ENCODE measurements at places on chromosomes 2 and 18.

DNA sequence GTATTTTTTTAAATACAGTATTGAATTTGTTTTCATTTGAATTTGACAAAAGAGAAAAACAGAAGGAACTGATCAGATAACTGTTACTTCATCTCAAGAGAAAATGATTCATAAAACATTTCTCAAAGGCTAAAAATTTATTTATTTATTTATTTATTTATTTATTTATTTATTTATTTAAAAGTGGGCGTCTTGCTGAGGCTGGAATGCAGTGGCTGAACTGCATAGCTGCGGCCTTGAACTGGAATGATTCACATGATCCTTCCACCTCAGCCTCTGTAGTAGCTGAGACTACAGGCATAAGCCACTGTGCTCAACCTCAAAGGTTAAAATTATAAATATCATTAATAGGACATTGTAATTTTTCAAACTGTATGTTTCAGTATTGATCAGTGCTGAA lies 4.5 kb upstream of the PUM2 start:
- no peak for DNase-seq

DNA sequence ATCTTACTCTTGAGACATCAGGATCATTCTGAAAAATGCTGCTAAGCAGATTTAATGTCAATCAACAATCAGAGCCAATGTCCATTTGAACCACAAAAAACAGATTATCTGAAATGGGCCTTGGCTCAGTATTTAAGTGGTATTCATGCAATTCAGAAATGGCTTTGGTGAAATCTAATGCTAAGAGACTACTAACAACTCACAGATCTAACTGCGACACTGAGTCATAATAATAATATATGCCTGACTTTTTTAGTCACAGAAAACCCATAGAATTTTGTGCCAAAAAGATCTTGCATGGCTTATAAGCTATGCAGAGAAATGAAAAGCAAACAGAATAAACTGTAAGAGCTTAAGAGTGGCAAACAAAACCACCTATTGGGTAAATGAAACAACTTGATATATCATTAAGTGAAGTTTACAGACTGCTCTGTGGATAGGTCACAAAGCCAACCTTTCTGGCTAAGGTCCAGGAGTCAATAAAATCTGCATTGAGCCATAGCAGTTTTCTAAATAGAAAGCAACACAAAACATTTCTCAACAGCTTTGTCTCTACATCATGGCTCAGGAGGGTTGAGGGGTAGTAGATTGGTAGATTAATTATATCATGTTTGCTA lies 234.3 kb downstream of the LRATD1 start:
- no peak for DNase-seq

DNA sequence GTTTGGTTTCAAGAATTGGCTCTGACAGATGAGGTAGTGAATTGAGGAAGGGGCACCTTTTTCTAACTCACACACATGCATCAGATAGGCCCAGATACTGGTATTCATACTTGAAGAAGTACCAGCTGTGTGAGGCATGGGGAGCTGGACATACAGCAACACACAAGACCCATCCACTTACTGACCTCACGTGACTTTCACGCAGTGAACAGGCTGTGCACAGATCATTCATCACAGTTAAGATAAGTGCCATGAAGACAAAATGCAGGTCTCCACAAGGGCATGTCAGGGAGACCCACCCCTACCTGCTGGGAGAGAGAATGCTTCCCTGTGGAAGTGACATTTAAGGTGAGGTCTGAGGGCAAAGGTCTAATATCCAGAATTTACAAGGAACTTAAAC lies 38.6 kb downstream of the SP110 start:
- no peak for DNase-seq

GRCh38 chr18:26867471-26867870 lies 2.0 kb upstream of the AQP4 start:
- no peak for DNase-seq

GRCh38 chr2:129469389-129469788 lies 510.1 kb upstream of the RAB6C start:
- no peak for DNase-seq

- DNase-seq: no peak
These were observed 43.6 kb upstream of the TMEM18 start for GRCh38 chr2:720842-721241.

DNA sequence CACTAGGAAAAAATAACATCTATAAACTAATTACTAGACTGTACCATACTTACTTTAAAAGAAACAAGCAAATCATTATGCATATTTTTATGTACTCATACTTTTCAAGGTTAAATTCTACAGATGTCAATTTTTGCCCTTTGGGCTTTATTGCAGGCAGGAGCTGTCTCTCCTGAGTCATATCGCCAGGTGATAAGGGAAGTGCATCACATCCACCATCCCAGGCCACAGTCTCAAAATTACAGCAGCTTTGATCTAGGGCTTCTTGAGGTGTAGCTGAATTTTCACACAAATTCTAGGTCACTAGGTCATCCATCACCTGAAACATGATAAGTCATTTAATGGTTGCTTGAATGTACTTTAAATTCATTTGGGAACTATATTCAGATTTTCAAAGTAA lies 38.4 kb upstream of the FRZB start:
- DNase-seq: no peak

GRCh38 chr18:58319719-58320118 lies 275.7 kb downstream of the NEDD4L start:
- DNase-seq: no peak

- no peak for DNase-seq
These were observed 23.3 kb downstream of the KLF7 start for GRCh38 chr2:207142461-207142860.

DNA sequence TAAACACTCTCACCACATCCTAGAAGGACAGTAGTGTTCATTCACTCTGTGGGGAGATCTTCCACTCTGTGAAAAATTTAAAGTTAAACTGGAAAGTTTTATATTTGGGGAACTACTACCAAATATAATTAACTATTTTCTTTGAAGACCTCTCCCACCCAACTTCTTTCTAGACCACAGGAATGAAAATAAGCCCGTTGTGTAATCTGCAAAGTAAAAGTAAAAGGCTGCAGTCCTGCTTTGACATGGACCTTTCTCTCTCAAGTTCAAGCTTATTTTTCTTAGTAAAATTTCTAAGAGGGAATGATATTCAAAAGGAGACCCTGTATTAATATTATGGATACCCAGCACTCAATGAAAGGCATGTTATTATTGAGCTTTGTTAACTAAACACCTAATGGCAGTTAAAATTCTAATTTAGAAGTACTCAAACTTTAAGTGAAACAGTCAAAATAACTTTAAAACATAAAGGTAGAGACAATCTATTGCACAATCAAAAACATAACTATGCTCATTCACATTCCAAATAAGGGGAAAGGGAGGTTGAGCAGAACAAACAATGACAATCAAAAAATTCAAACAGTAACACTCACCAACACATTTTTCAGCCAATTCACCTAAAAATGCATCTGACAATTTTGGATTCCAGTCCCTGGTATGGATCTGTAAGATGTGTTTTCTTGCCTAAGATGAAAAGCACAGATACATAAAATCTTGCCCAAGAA lies 98.5 kb downstream of the ATAD2B start:
- no peak for DNase-seq

- no peak for DNase-seq
These were observed 24.8 kb downstream of the SERPINE2 start for GRCh38 chr2:224014336-224014735.

GRCh38 chr2:217604527-217605194 lies 398.1 kb downstream of the TNS1 start:
- peak; percentile 68 for DNase-seq

- no peak for DNase-seq
These were observed 708.6 kb downstream of the CCDC85A start for GRCh38 chr2:56892382-56892781.

GRCh38 chr18:36296650-36297416 lies 680 bp upstream of the FHOD3 start:
- DNase-seq: peak; percentile 89

GRCh38 chr2:209974576-209974975 lies 27.9 kb upstream of the RPE start:
- DNase-seq: no peak

GRCh38 chr2:36965206-36965605 lies 1.1 kb downstream of the STRN start:
- DNase-seq: no peak

GRCh38 chr18:57445488-57446319 lies 10.5 kb downstream of the ONECUT2 start:
- DNase-seq: no peak

DNA sequence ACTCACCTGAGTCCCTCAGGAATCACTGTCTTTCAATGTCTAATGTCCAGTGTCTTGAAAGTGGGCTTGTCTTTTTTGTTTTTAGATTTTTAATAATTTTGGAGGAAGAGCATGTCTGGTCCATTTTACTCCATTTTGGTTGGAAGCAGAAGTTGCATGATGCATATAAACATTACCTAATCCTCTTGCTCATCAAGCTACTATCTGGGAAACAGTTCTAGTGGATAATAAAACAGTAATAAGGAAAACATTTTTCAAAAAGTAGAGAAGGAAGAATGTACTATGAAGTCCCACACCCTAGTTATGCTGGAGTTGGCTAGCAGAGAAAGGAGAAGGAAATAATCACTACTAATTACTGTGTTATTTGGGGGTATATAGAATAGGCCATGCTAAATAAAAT lies 263.7 kb downstream of the ETAA1 start:
- DNase-seq: no peak

- DNase-seq: no peak
These were observed 137.1 kb upstream of the NDUFV2 start for GRCh38 chr18:8965398-8965797.

DNA sequence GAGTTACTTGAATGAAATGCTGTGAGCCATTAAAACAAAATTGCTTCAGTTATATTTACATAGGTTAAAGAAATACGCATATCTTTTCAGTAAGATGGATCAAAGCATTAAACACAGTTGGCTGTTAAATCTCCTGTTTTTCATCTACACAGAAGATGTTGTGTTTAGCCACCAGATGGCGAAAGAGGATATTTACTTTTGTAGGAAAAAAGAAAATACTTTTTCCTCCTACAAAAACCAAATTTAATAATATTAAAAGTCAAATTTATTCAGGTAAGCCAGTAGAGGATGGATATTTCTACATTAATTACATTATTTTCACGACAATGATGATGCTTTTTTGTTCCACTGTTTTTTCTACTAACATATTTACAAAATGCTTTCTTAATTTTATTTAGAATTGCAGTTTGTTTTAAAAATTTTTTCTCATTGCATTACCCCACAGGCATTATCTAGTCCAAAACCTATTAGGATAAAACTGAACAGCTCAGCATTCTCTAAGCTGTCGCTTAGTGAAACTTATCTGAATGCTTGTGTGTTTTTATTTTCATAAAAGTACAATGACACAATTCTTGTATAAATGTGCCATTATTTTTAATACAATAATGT lies 173.7 kb downstream of the ASXL3 start:
- DNase-seq: peak; percentile 17

DNA sequence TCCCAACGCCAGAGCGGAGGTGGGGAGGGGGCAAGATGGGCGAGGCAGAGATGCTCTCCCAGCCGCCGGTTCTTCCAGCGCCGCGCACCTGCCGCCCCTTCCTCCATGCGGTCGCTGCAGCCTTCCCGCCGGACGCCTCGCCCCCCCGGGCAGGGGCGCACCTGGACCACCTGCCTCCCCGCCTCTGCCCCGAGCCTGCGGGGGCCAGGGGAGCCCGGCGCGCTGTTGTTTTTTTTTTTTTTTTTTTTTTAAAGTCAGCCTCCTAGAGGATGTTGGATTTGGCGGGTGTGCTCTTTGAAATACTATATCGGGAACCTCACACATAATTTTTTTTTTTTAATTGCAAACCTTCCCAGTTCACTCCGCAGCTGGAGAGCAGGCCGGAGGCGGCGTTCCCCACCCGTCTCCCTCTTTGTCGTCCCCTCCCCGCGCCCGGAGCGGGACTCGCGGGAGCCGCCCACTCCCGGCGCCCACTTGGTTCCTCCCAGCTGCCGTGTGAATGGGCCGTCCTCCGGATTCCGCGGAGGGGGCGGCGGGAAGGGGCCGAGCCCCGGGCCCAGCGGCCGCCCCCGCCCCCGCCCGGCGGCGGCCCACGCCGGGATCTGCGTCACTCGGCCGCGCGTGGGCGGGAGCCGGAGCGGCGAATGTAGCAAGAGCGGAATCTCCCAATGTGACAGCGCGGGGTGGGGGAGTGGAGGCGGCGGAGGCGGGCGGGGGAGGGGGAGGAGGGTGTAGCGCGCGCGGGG lies 421 bp upstream of the NAB1 start:
- peak; percentile 94 for DNase-seq

DNA sequence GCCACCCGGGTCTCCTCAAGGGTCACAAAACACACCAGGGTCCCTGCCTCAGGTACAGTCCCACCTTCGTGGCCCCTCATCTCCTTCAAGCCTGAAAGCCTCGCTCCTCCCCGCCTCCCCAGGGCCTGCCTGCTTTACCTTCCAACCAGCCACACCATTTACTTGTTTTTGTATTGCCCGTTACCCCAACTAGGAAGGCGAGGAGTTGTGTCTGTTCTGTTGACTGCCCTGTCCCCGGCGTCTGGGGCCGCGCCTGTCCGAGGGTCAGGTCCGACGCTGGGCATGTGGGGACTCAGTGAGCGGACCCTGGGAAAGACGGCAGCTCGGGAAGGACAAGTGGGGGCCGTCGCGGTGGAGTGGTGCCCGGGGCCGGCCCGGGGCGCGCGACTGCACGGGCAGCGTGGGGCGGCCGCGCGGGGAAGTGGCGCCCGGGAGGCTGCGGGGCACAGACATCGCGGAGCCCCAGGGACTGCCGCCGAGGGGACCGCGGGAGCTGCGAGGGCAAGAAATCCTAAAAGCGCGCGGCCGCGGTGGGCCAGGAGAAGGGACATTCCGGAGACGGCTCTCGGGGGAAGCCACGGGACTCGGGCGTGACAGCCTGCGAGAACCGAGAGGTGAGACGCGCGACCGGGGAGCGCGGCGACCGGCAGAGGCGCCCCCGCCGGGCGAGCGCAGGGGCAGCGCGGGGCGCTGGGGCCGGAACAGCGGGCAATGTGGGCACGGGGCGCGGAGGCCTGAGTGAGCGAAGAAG lies 797 bp upstream of the GRHL1 start:
- no peak for DNase-seq

GRCh38 chr2:172181840-172182239 lies 79.1 kb upstream of the DLX2 start:
- DNase-seq: no peak

GRCh38 chr2:104744537-104744936 lies 109.4 kb upstream of the POU3F3 start:
- DNase-seq: no peak

DNA sequence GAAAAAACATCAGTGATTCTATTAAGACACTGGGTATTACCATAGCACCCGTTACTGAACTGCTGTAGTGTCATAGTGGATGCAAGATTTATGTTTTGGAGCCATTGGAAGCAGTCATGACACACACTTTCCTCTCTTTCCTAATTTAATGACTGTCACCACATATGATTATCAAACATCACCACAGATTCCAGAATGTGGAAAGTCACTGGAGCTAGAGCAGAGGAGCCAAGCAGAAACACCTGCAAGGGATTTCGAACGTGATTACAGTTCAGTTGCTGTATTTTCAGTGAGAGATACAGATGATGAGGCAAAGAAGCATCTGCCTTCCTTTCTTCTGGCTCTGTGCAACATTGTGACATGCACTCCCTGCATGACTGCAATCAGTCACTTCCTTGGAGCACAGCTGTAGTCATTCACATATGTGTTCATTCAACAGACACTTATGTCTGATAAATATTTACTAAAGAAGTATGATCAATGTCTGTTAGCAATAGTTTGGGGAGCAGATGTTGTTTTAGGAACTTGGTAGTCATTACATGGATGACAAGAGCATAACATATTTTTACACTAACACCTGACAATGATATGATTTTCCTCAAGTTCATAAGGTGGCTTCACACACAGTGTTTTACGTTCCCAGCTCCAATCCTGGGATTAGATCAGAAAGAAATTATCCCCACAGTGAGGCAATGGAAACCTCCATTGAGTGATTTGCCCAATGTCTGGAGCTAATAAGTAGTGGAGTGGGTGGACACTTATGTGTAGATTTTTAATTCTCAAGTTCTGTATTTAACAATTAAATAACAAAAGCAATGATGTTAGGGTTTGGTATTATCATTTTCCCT lies 416.6 kb downstream of the PLCL1 start:
- no peak for DNase-seq
